Muscle of arm (tissue), 14 donors: ENCODE measurements at places on chromosomes 11 and 22.

DNA sequence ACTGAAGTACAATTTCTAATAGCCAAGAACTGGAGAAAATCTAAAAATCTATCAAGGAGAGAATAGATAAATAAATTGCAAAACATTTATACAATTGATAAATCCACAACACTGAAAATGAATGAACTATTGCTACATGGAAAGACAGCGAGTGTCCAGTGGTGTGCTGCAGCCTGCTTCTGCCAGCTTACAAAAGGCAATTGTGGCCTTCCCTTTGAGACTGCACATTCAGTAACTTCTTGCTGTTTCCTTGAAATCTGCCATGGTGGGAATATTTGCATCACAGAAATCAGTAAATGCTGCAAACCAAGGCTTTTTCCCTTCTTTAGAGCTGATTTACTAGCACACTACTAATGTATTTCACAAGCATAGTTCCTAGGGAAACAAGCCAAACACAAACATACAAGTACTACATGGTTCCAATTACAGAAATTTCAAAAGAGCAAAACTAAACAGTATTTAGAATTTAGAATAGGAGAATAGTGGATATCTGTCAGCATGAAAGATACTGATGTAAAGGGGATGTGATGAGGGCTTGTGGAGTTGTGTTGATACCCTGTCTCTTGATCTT is 76.9 kb upstream of the TRIM77 start:
- DNase-seq, result no peak

DNA sequence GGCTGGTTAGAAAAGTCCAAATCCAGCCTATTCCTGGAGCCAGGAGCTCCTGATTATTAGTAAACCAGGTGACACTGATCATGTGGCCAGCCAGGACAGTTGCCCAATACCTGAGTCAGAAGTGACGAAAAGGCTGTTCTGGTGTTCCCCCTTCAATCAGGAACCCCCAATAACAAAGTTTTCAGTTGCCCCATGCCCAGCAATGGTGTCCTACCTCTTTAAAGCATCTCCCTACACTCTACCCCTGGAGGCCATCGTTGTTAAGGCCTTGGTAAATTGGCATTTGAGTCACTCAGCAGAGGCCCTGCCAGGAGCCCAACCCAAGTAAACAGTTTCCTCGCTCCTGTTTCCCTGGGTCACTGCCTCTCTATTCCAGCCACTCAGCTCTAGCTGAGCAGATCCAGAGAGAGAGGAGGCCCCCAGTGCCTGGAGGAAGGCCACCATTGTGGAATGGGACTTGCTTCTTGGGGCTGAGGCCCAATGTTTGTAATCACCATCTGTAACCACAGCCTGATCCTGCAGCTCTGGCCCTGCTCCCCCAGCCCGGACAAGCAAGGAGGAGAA is 25.0 kb downstream of the ARHGAP1 start:
- DNase-seq, result peak; percentile 36

- no peak for DNase-seq
These were observed 71.5 kb downstream of the FAT3 start for GRCh38 chr11:92296138-92296515.

GRCh38 chr11:97856666-97857065 is 1164.1 kb upstream of the CNTN5 start:
- no peak for DNase-seq

DNA sequence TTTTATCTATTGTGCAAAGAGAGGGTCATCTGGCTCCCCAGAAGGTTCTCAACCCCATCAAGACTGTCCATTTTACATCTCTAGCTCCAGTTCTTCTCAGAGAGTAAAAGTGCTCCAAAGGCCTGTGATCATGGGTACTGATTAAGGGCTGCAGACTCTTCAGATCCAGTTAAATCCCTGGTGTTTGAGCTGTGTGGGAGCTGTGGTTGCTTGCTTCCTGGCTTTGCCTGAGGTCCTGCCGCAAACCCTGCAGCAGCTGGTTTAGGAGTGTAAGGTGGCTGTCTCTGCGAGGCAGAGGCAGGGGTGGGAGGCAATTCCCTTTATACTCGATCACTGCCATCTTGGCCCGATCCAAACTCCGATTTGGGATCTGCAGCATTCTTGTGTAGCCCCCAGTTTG is 1.2 kb downstream of the MRPL17 start:
- DNase-seq, result no peak

GRCh38 chr11:134015556-134015955 is 53.3 kb upstream of the JAM3 start:
- DNase-seq, result no peak

DNA sequence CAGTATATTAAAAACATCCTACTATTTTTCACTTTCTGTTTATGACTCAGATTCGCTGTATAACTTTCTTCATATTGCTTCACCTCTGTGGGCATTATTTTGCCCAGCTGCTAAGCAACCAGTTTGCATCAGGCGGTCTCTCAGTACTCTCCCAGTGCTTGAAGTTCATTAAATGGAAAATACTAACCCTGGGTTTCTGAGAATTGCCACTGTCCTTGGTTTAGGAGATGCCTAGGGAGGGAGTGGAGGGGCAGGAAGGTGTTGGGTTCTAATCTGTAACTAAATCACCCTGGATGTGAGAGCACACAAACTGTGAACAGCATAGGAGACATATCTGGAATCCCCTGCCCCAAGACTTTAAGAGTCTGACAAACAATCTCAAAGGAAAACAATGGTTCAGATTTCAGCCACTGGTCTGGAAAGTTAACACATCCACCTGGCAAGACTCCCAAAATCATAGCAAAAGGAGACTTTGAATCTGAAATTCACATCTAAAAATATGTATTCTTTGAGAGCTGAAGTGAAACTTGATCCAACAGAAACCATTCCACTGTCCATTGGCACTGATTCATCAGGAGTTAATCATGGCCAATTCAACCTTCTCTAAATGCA is 540.0 kb downstream of the SOX6 start:
- DNase-seq, result peak; percentile 63

DNA sequence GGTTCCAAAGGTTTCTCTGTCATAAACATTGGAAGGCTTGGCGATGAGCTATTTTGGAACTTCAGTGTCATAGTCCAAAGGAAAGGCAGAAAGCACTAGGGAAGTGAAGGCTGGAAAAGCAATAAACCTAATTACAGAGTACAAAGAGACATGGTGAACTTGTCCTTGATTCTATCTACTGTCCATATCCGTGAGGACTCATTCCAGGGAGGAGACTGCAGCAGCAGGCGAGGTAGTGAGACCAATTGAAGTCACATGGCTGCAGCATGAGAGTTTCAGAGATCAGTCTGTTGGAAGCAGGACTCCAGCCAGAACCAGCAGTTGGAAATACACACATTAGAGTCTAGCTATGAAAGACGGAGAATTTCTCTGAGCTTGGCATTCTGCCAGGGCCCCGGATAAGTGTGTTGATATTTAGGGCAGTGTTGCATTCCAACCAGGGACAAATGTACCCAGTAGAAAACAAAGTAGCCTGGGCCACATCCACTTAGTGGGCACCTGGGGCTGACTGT is 54.1 kb upstream of the ARHGAP42 start:
- DNase-seq, result peak; percentile 44

DNA sequence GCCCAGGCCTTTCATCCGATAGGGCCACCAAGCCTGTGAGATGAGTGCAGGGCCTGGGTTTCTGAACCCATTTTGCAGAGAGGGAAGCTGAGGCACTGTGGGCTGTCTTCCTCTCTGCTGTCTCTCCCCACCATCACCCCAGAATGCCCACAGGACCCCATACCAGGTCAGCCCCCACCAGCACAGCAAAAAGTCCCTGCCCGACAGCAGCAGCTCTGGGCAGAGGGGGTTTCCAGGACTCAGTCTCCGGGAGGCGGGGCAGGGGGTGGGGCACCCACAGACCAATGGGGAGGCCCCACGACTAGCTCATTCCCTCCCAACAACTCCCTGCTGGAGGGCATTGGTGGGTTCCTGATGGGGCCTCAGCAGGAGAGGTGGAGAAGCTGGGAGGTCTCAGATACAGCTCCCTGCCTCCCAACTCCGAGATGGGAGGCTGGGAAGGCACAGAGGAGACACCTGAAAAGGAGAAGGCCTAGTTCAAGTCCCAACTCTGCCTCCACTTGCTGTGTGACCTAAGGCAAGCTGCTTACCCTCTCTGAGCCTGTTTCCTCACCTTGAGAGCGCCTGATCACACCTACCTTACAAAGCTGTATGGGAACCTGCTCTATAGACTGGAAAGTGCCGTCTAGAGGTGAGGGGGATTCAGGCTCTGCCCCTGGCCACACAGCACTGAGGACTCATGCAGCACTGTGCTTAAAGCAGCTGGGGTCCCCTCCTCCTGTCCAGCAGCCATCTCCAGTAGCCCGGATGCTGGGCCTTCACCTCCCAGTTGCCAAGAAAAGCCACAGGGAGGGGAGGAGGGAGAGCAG is 3.5 kb downstream of the CBX7 start:
- DNase-seq, result no peak
